ENCODE measurements at places on chromosomes 2 and 18. TPM values are rescaled to one million over a fixed set of nuclear protein-coding genes. Genes with fewer than 3 reads are reported as not detected.

- DNase-seq: no peak
Observed at GRCh38 chr2:199928226-199928625, 17.1 kb downstream of the C2orf69 start.

- DNase-seq: no peak
Observed at GRCh38 chr2:69957965-69958364, 3.5 kb downstream of the ASPRV1 start.

POTEI gene
- 0.27 TPM for total RNA-seq

GRCh38 chr2:238449909-238450417, 23.2 kb downstream of the ASB1 start:
- DNase-seq: peak; percentile 82

- DNase-seq: no peak
Observed at GRCh38 chr2:191539068-191539467, 138.9 kb upstream of the NABP1 start.

- DNase-seq: no peak
Observed at GRCh38 chr18:49400398-49401072, 59.9 kb downstream of the DYM start.

GRCh38 chr2:31366733-31367132, 47.8 kb downstream of the XDH start:
- no peak for DNase-seq

DNA sequence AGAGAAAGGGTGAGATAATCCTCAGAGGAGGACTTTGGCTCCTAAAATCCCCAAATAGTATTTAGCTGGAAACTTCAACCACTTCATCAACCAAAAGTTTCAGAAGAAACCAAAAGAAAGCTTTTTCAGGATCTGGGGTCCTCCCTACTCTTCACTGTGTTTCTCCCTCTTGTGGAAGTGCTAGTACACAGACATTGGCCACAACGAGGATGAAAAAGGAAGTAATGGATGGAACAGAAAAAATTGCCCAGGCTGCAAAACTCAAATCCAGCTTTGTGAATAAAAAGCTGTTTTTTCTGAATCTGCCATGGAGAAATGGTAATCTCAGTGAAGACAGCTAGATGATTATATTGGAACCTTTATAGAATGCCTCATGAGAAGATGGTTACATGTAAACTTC, 4.0 kb downstream of the PID1 start:
- no peak for DNase-seq

MCM6 gene
- total RNA-seq: 18.2 TPM

DNA sequence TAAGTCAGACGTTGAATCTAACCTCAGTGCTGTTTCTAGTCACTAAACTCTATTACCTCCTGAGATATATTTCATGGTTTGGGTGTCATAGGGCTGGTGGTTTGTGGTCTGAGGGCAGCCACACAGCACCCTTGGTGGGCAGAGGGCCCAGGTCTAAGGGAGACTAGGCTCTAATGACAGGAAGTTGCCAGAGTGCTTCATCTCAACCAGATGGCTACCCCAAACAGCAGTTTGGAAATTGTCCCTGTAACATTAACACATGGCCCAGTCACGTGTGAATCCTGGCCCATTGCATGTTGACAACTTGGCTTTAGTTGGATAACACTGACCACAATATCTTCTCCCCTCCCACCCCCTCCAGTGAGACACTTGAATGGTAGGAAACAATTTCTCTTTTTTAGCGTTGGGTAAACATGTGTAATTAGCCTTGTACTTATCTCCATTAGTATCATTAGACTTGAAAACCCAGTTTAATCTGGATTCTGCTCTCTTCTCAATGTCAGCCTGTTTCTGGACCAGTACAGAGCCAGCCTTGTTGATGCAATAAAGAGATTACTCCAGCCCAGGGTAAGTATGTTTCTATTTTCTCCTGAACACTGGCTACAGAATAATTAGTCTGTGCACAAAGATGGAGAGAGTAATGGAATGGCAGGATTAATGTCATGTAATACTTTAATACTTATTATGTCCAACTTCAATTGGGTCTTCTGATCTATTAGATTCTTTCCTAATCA, 187.8 kb upstream of the SIX3 start:
- no peak for DNase-seq

GRCh38 chr2:239569401-239570090, 168.7 kb upstream of the HDAC4 start:
- DNase-seq: no peak

- DNase-seq: no peak
Observed at GRCh38 chr2:2931318-2932075, 446.1 kb downstream of the EIPR1 start.

DNA sequence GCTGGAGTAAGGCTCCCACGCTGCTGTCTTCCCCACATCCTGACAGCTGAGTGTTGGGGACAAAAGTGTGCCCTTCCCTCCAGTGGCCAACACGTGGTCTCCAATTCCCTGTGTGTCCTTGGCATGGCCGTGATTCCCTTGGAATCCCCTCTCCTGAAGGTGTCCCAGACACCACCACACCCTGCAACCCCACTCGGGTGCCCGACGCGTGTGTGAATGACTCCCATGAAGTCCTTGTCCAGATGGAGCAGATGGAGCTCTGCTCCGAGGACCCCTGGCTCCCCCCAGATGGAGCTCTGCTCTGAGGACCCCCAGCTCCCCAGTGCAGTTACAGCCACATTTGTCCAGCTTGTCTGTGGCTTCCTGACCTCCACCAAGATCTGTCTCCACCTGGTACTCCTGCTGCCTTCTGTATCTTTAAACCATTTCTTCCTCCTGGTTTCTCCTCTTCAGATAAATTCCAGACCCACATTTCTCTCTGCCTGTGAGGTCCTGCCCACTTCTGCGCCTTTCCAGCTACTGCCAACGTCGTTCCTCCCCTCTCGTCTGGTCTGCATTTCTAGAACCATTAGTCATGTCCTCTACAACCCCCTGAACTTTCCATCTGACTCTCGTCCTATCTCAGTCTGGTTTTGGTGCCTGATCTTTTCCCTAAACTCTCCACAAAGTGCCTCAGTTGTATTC, 86.8 kb upstream of the PXDN start:
- DNase-seq: no peak

DNA sequence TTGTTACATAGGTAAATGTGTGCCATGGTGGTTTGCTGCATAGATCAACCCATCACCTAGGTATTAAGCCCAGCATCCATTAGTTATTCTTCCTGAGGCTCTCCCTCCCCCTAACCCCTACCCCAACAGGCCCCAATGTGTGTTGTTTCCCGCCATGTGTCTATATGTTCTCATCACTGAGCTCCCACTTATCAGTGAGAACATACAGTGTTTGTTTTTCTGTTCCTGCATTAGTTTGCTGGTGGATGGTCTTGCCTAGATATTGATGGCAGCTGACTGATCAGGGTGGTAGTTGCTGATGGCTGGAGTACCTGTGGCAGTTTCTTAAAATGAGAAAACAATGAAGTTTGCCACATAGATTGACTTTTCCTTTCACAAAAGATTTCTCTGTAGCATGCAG, 34.6 kb upstream of the MSTN start:
- DNase-seq: no peak

DNA sequence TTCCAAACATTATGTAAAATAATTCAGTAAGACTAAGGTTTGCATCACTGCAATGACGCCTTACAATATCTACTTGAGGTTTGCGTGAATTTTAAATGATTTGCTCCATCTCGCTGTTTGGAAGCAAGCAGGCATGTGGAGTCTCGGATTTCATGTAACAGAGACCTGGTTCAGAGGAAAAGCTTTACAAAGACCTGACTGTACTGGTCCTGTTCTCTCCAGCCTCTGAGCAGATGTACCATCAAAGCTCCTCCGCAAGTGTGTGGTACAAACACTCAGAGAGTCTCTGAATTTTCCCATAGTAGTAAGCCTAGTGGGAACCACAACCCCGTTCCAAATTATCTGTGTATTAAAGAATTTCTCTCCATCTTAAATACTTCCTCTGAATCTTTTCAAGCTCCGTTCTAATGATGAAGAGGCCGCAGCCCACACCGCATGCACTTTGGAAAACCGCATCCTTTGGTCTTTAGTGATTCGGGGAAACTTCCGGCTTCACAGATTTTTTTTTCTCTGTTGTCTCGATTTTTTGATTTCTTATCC, 728.1 kb upstream of the SOX11 start:
- no peak for DNase-seq

DNA sequence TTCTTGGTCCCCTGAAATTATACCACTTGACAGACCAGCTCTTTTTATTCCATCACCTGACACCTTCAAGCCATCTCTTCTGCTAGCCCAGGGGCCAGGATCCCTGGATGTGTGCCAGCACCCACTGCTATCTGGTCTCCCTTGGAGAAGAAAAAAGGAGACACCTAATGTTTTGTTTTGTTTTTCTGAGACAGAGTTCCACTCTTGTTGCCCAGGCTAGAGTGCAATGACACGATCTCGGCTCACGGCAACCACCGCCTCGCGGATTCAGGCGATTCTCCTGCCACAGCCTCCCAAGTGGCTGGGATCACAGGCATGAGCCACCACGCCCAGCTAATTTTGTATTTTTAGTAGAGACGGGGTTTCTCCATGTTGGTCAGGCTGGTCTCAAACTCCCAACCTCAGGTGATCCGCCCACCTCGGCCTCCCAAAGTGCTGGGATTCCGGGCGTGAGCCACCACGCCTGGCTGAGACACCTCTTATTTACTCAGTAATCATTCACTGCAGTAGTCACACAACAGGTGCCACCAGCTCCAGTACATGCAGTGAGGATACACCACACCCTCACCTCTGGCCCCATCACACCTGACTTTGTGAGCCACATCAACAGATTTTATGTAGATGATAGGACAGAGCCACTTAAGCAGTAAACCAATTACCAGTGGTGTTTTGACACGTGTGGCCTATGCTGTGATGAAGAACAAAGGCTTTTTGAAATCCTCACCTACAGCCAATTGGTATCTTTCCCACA, 42.8 kb upstream of the PCBP1 start:
- no peak for DNase-seq

GRCh38 chr18:12766986-12767433, 64.2 kb downstream of the PSMG2 start:
- no peak for DNase-seq

- no peak for DNase-seq
Observed at GRCh38 chr18:60064271-60064670, 164.5 kb downstream of the PMAIP1 start.

SOCS6 gene
- total RNA-seq: 34.0 TPM

KCNG3 gene
- 0.27 TPM for total RNA-seq

E2F6 gene
- total RNA-seq: 11.2 TPM

SPEG gene
- 11.3 TPM for total RNA-seq

- no peak for DNase-seq
Observed at GRCh38 chr2:127853671-127854070, 4.3 kb downstream of the POLR2D start.

- DNase-seq: no peak
Observed at GRCh38 chr2:178542161-178542560, 61.9 kb downstream of the PLEKHA3 start.

- peak; percentile 24 for DNase-seq
Observed at GRCh38 chr2:54724560-54725342, 1.3 kb downstream of the EML6 start.

- DNase-seq: no peak
Observed at GRCh38 chr2:86562485-86562921, 740 bp downstream of the CHMP3 start.

CYP26B1 gene
- total RNA-seq: 47.5 TPM

- DNase-seq: no peak
Observed at GRCh38 chr2:241514986-241515737, 6.8 kb upstream of the STK25 start.

DNA sequence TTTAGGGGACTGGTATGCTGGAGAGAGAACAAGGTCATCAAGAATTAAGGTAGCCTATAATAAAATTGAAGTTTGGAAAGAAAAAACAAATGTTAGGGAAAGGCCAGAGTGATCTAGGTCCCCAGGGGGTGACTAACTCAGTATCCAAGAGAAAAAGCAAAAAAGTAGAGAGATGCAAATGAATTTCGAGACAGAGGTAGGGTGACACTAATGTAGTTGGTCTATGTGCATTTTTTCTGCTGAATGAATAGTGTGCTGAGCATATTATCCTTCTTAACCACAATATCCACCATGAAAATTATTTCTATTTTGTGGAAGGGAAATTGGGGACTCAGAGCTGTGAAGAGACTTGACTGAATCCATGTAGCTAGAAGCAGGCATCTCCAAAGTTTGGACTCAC, 9.8 kb downstream of the IL36A start:
- DNase-seq: no peak

GRCh38 chr18:7728297-7728696, 161.2 kb downstream of the PTPRM start:
- DNase-seq: no peak

ELMOD3 gene
- total RNA-seq: 24.8 TPM

- DNase-seq: no peak
Observed at GRCh38 chr2:206011795-206012194, 74.2 kb downstream of the INO80D start.

HOXD1 gene
- not detected for total RNA-seq

GRCh38 chr2:228627510-228627909, 446.0 kb upstream of the SPHKAP start:
- no peak for DNase-seq

DNA sequence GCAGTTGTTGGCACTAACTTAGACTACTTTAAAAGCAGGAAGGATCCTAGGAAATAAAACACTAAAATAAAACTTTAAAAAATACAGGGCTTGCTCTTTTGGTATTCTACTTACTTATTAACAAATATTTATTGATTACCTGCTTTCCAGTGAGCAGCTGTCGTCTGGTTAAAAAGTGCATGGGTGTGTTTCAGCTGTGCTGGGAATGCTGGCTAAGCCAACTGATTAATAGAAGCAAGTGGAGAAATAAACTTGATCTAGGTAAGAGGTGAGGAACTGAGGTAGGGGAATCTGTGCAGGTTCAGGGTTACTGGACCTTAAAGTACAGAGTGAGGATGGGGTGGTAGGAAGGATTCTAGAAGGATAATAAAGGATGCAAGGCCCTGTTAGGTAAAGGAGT, 110.8 kb downstream of the SPTBN1 start:
- no peak for DNase-seq

- DNase-seq: no peak
Observed at GRCh38 chr2:184769686-184770085, 171.4 kb downstream of the ZNF804A start.

RPE gene
- 73.0 TPM for total RNA-seq

GRB14 gene
- total RNA-seq: 9.0 TPM

- no peak for DNase-seq
Observed at GRCh38 chr2:179024445-179024844, 25.5 kb downstream of the CCDC141 start.

SESTD1 gene
- total RNA-seq: 68.3 TPM

- no peak for DNase-seq
Observed at GRCh38 chr2:109174626-109175349, 45.8 kb downstream of the SH3RF3 start.

TMEM214 gene
- total RNA-seq: 18.8 TPM

- DNase-seq: no peak
Observed at GRCh38 chr2:71496156-71496770, 42.9 kb downstream of the DYSF start.

PSMA8 gene
- total RNA-seq: not detected

- DNase-seq: no peak
Observed at GRCh38 chr2:11055679-11056215, 99.5 kb upstream of the SLC66A3 start.

REG3A gene
- total RNA-seq: 0.45 TPM

DNA sequence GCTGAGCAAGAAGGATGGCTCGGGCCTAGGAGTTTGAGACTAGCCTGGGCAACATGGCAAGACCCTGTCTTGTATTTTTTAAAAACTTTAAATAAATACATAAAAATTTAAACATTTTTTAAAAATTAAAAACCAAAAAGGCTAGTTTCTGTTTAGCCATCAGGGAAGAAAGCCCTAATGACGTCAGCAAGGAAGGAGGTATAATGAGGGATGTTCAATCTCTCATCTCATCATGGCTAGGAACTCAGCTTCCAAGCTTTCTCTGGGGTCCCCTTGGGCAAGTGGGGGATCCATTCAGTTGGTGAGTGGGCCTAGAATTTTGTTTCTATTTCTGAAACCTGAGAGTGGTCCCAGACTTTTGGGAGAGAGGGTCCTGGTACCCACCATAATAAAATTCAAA, 35.1 kb upstream of the SLC25A52 start:
- no peak for DNase-seq
